ENCODE measurements at places on chromosomes 5 and 9. TPM values are rescaled to one million over a fixed set of nuclear protein-coding genes. Genes with fewer than 3 reads are reported as not detected.

ERBIN gene
- 64.9 TPM for total RNA-seq

HAUS6 gene
- 6.9 TPM for total RNA-seq

GRCh38 chr5:170644501-170644900 lies 139.0 kb upstream of the GABRP start:
- H3K36me3 ChIP-seq = no peaks in the 10 kb centered on the region
- peak; percentile 4 for DNase-seq
- H3K27ac ChIP-seq = no peak overlapping the region
- H3K27me3 ChIP-seq = no peaks in the 10 kb centered on the region
- no peak overlapping the region for H3K4me3 ChIP-seq
- H3K4me1 ChIP-seq = no peaks in the 10 kb centered on the region

- peak overlapping the region; percentile 86 for H3K27ac ChIP-seq
- peaks cover 21% of the 10 kb centered on the region for H3K4me1 ChIP-seq
- H3K27me3 ChIP-seq = no peaks in the 10 kb centered on the region
- peak; percentile 89 for DNase-seq
Measured at GRCh38 chr5:138725153-138725817, 27.9 kb upstream of the CTNNA1 start.

GRCh38 chr5:178204935-178205748 lies 809 bp downstream of the HNRNPAB start:
- peak overlapping the region; percentile 97 for H3K27ac ChIP-seq
- peaks cover 19% of the 10 kb centered on the region for H3K4me1 ChIP-seq
- H3K4me3 ChIP-seq = peak overlapping the region; percentile 99
- H3K27me3 ChIP-seq = no peaks in the 10 kb centered on the region
- peaks cover 18% of the 10 kb centered on the region for H3K36me3 ChIP-seq
- DNase-seq = peak; percentile 90

- peaks cover 23% of the 10 kb centered on the region for H3K4me1 ChIP-seq
- no peak overlapping the region for H3K27ac ChIP-seq
- DNase-seq = no peak
- no peaks in the 10 kb centered on the region for H3K36me3 ChIP-seq
- no peak overlapping the region for H3K4me3 ChIP-seq
Measured at GRCh38 chr9:99365233-99365980, 143.3 kb downstream of the SEC61B start.
